Foreskin melanocyte (primary cell): ENCODE measurements at places on chromosomes 7 and 10.

DNA sequence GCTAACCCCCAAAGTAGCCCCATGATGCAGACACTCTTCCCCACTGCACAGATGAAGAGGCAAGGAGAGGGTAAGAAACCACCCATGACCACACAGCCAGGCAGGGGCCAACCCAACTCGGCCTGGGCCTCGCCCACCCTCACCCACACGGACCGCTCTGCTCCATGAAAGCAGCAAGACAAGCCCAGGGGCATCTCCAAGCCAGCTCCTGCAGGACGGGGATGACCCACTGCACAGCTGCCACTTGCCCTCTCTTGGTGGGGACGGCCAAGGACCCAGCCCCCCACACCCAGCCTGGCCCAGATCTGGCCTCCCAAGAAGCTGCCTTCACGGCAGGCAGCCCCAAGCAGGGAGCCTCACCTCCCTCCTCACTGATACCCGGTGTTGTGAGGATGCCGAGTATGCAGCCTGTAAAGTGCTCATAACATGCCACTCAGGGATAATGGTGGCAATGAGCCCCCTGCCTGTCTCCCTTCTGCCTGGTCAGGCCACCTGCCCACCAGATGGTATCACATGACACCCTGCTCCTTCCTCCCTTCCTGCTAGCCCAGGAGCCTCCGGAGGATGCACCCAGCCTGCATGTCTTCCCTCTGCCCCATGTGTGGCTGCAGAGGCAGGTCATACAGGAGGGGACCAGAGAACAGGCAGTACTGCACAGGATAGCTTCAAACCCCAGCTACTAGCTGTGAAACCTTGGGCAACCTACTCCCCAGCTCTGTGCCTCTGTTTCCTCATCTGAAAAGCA lies 23.3 kb downstream of the OGDHL start:
- no peak for DNase-seq

DNA sequence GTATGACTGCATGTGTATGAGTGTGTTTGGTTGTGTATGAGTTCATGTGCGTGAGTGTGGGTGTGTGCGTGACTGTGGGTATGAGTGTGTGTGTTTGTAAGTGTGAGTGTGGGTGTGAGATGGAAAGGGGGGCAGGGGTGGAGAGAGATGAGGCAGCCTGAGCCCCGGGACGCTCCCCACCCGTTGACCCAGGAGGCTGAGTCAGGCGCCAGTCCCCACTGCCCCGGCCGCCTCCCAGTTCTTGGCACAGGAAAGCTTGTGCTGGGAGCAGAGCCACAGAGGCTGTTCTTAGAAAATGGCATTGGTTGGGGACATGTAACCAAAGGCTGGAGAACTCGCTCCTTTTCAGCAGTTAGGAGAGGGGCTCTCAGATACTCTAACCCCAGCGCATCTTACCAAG lies 27.8 kb upstream of the NUB1 start:
- no peak for DNase-seq

GRCh38 chr7:31263338-31263737 lies 77.2 kb downstream of the NEUROD6 start:
- no peak for DNase-seq

GRCh38 chr10:28179006-28179742 lies 123.7 kb downstream of the MPP7 start:
- no peak for DNase-seq

DNA sequence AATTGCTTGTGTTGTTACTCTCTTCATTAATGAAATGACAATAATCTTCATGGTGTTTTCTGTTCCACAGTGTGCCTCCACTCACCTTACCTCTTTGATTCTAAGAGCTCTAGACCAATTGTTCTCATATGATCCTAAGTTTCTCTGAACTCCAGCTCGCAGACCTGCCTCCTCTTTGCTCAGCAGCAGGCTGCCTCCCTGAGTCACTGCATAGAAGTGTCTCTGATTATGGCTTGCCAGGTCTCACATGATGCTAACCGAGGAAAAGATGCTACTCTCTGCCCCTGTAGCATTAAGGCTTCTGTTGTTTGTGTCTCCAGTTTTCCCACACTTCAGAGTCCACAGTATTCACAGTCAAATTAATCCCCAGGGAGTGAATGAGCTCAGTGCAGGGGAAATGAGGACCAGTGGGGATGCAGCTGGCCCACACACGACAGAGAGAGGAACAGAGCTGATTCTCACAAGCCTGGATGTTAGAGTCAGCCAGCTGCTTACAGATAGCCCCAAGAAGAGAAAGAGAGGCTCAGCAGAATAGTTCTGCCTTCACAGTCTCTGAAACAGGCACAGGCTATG lies 145.9 kb upstream of the EGR2 start:
- peak; percentile 21 for DNase-seq

DNA sequence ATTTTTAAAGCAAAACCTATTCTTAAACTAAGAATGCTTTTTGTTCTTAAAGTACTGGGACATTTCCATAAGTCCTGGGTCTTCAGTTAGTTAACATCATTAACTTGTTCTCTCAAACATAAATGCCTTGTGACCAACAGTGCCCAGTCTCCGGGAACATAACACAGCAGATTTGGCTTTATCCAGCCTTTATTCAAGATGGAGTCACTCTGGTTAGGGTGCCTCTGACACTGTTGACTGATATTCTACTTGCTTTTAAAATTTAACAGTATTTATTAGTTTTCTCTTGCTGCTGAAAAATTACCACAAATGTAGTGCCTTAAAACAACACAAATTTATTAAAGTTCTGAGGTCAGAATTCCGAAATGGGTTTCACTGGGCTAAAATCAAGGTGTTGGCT lies 44.1 kb downstream of the AVL9 start:
- no peak for DNase-seq

- no peak for DNase-seq
Measured at GRCh38 chr10:130844310-130844709, 467.2 kb downstream of the TCERG1L start.

- peak; percentile 33 for DNase-seq
Measured at GRCh38 chr7:111987115-111987826, 218.9 kb downstream of the DOCK4 start.

DNA sequence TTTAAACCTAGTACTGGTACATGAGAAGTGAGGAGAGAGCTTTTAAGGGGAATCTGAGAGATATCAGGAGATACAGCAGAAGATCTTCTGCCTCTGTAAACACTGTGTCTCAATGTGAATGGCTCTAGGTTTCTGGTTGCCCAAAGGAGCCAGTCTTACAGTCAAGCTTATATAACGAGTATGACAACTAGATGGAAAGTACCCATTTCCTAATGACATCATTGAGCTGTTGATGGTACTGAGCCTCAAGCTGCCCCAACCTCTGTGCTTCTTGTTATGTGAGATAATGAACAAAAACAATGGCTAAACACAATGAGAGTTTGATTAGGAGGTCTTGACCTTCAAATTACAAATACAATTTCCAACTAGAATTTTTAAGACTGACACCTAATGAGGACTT lies 451.5 kb downstream of the SORCS1 start:
- DNase-seq = no peak

DNA sequence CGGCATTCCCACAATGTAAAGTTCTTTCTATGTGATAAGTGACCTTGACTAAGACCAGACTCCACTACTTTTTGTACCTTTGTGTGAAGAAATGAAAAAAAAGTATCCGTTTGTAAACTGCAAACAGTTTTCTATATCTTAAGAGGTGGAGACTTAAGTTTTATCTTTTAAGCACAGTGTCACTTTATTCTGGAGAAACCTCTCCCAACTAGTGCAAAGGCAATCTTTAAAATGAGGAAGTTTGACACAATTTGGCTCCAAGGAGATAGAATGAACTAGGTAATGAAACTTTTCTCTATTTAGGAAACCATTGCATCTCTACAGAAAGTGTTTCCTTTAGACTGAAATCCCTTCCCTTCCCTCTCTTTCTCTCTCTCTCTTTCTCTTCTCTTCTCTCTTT lies 122.9 kb downstream of the SAMD9 start:
- DNase-seq = no peak

DNA sequence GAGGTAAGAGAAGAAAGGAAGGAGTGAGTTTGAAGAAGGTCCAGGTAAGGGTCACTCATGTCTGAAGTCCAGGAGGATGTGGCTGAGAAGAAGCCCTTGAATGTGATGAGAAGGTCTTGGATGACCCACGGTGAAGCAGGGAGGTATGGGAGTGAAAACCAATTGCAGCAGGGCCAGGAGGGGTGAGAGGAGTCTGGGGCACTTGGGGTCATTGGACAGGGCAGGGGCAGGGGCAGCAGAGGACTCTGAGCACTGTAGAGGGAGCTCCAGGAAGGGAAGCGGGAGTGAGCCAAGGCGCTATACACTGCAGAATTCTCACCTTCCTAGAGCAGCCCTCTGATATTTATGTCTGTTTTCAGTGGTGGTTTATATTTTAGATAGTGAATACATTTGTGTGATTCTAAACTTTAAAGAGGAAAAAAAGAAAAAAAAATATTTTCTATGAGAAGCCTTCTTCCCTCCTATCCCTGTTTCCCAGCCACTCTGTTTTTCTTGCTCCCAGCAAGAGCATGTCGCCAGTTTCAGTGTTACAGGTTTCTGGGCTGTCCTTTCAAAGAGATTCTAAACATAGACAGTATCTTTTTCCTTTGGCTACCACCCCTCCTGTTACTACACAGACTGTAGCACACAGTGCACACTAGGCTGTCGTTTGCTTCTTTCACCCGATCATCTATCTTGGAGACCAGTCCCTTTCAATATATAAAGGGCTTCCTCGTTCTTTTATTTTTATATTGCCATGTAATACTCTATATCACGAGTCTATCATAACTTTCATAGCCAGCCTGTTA lies 24.5 kb downstream of the BLVRA start:
- DNase-seq = no peak

- DNase-seq = no peak
Measured at GRCh38 chr7:149830997-149831740, 7.0 kb upstream of the ZNF862 start.

DNA sequence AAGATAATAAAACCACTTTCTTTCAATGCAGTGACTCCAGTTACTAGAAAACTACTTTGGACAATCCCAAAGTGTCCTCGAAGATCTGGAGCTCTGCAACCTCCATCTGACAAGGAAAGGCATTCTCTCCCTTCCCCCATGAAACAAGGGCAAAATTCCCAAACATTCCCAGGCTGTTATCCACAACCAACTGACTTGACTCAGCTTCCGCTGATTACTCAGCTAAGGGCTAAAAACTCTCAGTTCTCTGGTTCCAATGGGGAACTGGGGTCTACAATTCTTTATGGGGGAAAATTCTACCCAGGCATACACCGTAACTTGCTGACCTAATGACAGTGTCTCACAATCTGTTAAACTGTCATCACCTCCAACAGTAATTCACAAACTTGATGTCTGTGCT lies 48.4 kb downstream of the SFMBT2 start:
- DNase-seq = no peak

DNA sequence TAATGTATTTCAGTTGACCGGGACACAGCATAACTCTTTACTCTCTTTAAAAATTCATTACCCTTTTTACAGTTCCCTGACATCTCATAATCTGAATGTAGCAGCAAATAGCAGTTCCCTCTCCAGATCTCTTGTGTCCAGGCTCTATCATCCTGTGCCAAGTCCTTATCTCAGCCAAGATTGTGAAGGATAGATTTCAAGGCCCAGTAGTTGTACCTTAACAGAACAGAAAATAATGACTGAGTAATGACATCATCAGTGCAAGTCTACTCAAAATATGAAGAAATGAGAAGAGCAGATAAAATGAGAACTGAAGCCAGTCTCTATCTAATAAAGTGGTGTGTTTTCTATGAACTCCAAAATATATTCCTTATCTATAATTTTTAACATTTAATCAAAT lies 92.6 kb downstream of the TFEC start:
- DNase-seq = no peak
